ENCODE measurements at places on chromosomes 3 and 15.

GRCh38 chr3:150394606-150395005 is 13.5 kb upstream of the TSC22D2 start:
- no peak for DNase-seq

- DNase-seq, result no peak
These were observed 184.5 kb downstream of the OPA1 start for GRCh38 chr3:193777524-193777923.

GRCh38 chr15:59104602-59104911 is 389 bp upstream of the CCNB2 start:
- no peak for DNase-seq

GRCh38 chr15:97680606-97681220 is 279.8 kb upstream of the ARRDC4 start:
- DNase-seq, result no peak

DNA sequence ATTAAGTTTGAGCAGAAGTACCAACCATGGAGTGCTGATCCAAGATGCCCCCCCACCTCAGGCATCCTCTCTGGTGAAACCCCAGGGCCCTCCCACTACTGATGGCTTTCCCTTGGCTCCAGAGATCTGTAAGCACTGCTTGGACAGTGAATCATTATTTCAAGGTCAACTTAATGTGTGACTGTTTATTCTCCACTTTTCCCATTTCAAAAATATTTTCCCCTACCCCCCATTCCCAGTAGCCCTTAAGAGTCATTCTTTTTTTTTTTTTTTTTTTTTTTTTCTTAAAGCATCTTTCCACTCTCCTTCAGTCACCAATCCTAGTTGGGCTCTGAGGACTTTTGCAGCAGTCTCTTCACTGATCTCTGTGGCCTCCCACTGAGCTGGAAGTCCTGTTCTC is 82.6 kb downstream of the PCCB start:
- no peak for DNase-seq

DNA sequence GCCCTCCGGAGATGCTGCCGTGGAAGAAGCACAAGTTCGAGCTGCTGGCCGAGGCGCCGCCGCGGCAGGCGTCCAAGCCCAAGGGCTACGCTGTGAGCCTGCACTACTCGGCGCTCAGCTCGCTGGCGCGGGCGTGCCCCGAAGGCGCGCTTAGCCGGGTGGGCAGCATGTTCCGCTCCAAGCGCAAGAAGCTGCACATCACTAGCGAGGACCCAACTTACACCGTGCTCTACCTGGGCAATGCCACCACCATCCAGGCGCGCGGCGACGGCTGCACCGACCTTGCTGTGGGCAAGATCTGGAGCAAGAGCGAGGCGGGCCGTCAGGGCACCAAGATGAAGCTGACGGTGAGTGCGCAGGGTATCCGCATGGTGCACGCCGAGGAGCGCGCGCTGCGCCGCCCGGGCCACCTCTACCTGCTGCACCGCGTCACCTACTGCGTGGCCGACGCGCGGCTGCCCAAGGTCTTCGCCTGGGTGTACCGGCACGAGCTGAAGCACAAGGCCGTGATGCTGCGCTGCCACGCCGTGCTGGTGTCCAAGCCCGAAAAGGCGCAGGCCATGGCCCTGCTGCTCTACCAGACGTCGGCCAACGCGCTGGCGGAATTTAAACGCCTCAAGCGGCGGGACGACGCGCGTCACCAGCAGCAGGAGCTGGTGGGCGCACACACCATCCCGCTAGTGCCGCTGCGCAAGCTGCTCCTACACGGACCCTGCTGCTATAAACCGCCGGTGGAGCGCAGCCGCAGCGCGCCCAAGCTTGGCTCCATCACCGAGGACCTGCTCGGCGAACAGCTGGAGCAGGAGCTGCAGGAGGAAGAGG is 1.3 kb downstream of the FAM43A start:
- DNase-seq, result no peak

GRCh38 chr3:8734137-8734878 is 706 bp downstream of the CAV3 start:
- no peak for DNase-seq

- DNase-seq, result no peak
These were observed 63.0 kb upstream of the LMCD1 start for GRCh38 chr3:8438507-8439079.

GRCh38 chr15:64693134-64693533 is 82.3 kb downstream of the RBPMS2 start:
- no peak for DNase-seq

DNA sequence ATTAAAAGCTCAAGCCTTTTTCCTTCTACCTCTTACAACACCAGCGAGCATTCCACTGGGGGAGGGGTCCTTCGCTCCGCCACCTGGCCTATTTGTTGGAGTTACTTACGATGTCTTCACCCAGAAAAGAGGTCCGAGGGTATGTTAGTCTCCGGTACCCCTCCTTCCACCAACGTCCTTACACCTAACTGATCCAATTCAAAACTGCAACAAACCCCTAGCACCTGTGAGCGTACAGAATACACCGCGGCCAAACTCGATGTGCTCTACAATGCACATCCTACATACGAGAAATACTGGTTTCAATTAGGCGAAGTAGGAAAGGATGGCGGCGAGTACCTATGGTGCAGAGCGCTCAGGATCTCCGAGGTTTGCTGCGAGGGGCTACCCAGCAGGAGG is 944 bp downstream of the SLITRK3 start:
- no peak for DNase-seq

DNA sequence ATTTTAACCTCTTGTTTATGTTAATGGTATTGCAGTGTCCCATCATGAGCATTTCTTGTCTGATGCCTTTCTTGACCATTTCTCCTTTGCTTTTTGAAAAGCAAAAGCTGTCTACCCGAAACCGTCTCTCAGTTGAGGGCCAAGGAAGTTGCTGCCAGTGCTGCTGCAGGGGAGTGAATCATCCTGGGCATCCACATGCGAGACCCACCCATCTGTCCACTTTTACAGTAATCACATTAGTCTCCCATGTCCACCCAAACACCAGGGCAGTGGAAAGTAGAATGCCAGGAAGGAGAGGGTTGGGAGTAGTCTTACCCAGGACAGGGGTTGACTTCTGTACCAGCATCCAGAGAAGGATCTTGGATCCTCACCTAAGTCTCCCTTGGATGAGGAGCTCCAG is 48.6 kb upstream of the TEX264 start:
- DNase-seq, result no peak
